ENCODE measurements at places on chromosomes 4 and X.

GRCh38 chrX:3348191-3348590 is 1.7 kb upstream of the MXRA5 start:
- no peak for DNase-seq

- DNase-seq = no peak
Measured at GRCh38 chr4:112185334-112185733, 40.1 kb downstream of the FAM241A start.

DNA sequence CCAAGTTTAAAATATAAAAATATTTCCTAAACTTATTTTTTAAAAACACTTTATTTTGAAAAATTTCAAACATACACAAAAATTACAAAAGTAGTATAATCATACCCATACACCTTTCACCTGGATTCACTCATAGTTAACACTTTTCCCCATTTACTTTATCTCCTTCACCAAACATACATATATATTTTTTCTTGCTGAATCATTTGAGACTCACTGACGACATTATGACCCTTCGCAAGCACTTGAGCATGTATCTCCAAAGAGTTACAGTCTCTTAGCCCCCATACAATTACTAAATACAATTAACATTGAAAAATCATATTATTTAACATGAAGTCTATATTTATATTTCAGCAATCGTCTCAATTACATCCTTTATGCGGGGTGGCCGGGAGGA is 19.8 kb downstream of the RXFP1 start:
- DNase-seq = no peak

GRCh38 chr4:151967074-151967473 is 206.3 kb upstream of the GATB start:
- no peak for DNase-seq

DNA sequence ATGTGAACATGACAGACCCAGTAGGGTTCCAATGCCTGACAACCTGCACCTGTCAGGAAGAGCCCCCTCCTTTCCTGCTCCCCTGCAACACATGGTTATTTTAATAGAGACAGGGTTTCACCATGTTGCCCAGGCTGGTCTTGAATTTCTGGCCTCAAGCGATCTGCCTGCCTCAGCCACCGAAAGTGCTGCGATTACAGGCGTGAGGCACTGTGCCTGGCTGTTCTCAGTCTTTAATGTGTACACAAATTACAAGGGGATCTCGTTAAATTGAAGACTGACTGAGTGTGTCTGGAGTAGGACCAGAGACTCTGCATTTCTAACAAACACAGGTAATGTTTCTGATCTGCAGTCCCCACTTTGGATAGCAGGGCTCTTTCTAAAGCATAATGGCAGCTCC is 55.4 kb downstream of the NPNT start:
- DNase-seq = no peak

DNA sequence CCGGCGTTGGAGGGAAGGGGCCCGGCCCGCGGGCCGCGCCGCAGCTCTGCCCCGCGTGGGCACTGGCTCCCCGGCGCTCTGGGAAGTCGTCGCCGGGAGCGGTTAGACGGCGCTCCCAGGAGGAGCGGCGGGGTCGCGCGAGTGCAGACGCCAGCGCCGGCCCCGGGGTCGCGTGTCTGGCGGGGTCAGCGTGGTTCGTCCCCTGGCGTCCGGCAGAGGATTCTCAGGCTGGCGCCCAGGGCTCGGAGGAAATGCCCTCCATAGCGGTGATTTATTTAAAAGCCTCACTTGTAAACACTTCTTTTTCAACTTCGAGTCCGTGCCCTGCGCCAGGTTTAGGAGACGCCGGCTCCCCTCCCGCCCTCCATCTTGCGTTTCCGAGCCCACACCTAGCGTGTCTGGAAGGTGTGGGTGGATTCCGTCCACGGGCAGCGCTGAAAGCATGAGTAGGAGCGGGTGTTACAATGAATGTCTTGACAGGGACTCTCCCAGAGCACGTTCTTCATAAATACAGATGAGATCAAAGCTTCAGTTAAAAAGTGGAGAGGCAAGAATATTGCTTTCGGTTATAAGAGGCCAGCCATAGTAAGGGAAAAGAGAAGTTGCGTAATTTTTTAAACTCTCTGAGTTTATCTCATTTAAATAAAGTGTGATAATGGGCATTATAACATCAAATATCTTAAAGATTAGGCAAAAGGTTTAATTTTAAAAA is 692 bp downstream of the FAM241A start:
- peak; percentile 55 for DNase-seq

Data from stimulated activated CD8-positive, alpha-beta memory T cell treated with anti-CD3 and anti-CD28 coated beads, Interleukin-15, amount 100 ng/mL, for 4 hours (primary cell).